NCI-H1092 (cell line): ENCODE measurements at places on chromosomes 16 and 17.
A peak's percentile ranks its signal among the peaks of the same experiment; 100 is the strongest.

DNA sequence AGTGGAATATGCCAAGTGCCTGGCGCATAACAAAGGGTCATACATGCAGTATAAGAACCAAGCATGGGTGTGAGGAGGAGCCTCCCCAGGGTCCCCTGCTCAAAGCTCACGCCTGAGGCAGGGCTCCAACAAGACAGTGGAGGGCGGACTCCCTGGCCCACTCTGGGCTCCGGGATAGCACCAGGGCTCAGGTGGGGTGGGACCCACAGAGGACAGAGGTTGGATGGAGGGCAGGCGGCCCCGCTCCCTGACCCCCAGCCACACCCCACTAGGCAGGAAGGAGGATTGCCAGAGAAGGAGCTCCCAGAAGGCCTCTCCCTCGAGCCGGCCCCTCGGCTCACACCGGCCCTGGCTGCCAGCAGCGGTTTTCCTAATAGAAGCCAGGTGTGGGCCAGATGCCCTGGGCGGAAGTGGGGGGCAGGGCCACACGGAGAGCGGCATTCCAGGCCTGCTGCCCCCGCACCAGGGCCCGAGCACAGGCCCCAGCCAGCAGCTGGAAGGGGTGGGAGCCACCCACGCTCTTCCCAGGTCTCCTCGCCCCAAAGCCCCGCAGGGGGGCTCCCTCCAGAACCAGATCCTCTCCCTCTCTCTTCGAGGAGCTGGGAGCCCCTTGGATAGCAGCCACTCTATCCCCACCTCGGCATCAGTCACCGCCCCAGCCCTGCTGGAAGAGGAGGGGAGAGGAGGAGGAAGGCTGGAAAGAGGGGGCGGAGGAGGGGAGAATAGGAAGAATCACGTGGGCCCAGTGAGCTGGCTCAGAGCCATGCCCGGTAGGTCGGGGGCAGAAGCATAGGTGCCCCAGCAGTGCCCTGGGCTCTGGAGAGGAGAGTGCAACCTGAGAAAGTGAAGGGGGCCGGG lies 21.0 kb downstream of the VASN start:
- peak; percentile 32 for DNase-seq

GRCh38 chr17:40611840-40612474 lies 35.7 kb downstream of the SMARCE1 start:
- no peak for DNase-seq

- peak; percentile 34 for DNase-seq
These were observed 7.5 kb upstream of the ARMC5 start for GRCh38 chr16:31451681-31452351.

- no peak for DNase-seq
These were observed 16.7 kb upstream of the MLKL start for GRCh38 chr16:74717367-74717766.

DNA sequence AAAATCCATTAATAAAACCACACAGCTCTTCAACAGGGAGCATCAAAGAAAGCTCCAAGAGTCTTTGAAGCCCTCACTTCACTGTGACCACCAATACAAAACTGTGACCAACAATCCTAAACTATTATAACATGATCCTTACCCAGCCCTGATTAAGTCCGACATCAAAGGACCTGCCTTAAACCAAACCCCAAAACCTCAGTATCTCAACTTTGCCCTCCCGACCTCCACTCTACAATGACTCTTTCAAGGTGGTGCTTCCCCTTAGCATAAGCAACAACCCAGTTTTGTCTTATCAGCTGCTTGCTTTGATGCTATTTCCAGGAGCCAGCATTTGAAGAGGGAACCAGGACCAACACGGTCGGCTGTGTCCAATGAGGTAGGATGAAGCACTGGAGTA lies 8.5 kb upstream of the PRSS22 start:
- DNase-seq = no peak

DNA sequence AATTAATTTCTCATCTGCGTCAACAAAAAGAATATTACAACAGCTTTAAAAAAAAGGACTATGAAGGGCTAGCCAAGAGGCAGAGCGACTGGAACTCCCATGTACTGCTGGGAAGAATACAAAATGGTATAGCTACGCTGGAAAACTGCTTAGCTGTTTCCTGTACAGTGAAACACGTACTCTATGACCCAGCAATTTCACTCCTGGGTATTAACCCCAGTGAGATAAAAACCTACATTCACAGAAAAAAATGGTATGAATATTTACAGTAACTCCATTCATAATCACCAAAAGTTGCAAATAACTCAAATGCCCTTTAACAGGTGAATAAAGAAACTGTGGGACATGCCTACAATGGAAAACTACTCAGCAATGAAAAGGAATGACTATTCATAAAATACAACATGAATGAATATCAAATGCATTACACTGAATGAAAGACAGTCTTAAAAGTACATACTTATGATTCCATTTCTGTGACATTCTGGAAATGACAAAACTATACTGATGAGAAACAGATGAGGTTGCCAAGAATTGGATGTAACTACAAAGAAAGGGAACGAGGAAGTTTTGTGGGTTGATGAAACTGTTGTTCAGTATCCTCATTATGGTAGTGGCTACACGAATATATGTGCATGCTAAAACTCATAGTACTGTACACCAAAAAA lies 27.6 kb downstream of the CMTM4 start:
- no peak for DNase-seq

DNA sequence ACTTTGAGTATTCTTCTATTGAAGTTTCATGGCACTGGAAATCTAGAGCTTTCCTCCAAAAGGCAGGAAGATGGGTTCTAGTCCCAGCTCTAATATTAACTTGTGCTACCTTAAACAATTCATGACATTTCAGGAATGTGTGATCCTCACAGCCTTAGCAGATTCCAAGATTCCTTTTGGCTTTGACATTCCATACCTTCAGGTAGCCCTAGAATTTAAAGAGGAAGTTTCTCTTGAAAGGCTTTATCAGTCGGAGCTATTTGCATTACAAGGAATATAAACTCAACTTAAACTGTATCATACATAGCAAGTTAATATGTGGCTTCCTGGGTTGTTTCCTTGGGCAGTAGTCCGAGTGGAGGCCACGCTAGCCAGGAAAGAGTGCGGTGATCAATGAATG lies 330.0 kb downstream of the SHISA9 start:
- no peak for DNase-seq

DNA sequence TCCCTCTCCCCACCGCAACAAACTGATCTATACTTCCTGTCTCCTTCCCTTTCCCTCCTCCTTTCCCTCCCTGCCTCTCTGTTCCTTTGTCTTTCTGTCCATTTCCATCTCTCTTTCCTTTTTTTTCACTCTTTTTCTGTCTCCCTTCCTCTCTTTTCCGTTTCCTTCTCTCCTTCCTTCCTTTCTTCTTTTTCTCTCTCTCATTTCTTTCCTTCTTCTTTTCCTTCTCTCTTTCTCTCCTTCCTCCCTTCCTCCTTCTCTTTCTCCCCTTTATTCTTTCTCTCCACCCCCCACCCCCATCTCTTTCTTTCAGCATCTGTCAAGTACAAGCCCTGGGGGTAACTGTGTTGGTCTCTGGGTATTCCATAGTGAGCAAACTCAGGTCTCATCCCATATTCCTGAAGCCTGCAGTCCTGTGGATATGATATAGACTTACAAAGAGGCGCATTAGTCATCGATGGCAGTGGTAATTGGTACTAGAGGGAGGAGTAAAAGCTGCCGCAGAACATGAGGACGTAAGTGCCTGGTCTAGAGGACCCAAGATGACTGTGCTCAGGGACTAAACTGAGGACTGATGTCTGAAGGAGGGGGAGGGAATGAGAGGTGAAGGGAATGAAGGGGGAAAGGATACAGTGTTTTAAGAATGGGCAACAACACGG lies 50.4 kb downstream of the VAT1L start:
- no peak for DNase-seq

GRCh38 chr17:68585643-68586042 lies 15.5 kb downstream of the FAM20A start:
- no peak for DNase-seq

DNA sequence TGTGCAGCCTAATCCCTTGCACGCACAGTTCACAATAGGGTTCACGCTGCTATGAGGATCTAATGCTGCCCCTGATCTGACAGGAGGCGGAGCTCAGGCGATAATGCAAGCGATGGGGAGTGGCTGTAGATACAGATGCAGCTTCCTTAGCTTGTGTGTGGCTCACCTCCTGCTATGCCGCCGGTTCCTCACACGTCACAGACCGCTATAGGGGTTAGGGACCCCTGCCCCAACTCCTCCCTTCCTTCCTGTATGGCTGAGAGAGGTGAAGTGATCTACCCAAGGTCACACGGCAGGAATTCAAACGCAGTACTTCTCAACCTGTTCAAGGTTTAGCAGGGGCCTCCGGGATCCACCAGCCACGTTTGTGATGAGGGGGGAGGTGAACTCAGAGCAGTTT lies 13.4 kb upstream of the PLLP start:
- DNase-seq = no peak

- DNase-seq = no peak
These were observed 83.3 kb downstream of the HS3ST3A1 start for GRCh38 chr17:13518261-13519000.

DNA sequence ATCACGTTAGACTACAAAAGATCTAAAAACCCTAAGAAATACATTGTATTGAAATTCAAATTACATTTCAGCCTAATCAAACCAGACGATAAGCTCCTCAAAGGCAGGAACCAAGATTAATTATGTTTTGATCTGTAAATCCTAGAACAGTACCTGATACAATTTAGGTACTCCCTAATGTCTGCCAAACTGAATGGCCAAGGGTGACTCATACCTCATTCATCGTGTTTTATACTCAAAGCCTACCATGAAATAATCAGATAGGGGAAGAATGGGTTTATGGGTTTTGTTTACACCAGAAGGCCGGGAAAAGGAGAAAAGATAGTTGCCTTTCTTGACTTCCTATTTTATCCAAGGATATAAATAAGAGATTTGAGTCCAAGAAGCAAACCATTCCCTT lies 19.3 kb downstream of the MMD start:
- no peak for DNase-seq

DNA sequence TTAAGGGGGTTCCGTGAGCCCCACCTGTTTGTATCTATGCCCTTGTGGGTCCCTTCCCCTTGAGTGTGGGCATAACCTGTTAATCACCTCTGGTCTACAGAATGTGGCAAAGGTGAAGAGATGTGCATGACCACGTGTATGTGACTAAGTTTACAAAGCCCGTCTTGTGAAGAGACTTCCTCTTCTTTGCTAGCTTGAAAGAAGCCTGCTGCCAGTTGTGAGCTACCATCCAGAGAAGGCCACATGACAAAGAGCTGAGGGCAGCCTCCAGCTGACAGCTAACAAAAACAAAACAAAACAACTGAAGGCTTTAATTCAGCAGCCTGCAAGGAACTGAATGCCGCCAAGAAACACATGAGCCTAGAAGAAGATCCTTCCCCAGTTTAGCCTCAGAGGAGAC lies 112.0 kb downstream of the AXIN2 start:
- no peak for DNase-seq
